ENCODE measurements at places on chromosomes 12 and 14.

DNA sequence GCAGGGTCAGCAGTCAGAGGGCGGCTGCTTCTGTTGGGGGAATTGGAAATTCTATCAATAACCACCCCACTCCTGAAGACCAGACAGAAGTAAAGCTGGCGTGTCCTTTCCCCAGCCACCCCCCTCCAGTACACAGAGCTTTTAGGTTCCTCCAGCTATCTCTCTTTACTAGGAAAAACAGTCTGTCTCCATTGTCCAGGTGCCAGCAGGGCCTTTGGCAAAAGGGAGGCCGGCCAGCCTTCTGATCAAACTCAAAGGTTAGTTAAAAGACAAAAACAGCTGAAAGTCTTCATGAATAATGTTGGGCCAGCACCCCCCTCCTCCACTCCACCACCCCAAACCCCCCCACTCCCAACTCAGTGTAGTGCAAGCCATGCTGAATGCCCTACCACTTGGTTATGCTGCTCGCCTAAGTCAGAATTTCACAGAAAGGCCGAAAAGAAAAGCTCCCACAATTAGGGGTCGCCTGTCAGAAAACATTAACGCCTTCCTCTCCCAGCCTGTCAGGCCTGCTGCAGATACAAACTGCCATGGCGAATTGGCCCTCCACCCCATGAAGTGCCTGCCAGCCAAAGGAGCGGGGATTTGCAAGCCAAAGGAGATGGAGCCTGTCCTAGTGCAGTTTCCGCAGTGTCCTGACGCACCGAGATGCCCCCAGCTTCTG, 8.9 kb downstream of the ASCL1 start:
- no peak for DNase-seq

- no peak for DNase-seq
These were observed 16.7 kb downstream of the CHST11 start for GRCh38 chr12:104473374-104473983.

DNA sequence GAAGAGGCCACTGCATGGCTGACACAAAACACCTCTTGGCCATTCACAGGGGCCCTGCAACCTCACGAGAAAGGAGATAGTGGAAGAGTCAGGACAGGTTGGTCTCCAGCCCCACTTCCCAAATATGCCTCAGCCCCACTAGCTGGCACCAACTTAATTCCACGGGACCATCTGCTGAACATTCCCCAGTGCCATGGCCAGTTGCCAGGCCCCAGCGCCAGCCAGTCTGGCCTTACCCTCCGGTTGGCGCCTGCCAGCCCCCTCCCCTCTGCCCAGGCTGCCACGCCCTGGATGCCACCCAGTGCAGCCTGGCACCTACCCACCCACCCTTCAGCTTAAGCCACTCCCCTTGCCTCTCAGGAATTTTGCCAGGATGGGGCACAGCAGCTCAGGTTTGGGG, 21.2 kb upstream of the HSPB8 start:
- no peak for DNase-seq

GRCh38 chr14:44963775-44964380, 1.9 kb downstream of the TOGARAM1 start:
- no peak for DNase-seq

- no peak for DNase-seq
These were observed 592.5 kb upstream of the USP15 start for GRCh38 chr12:61667676-61668075.

- DNase-seq = no peak
These were observed 40.9 kb downstream of the VWF start for GRCh38 chr12:6083601-6084000.

GRCh38 chr12:51863933-51864832, 15.7 kb upstream of the FIGNL2 start:
- DNase-seq = no peak

- no peak for DNase-seq
These were observed 50.8 kb upstream of the POC1B start for GRCh38 chr12:89576572-89577220.

GRCh38 chr14:102140027-102140749, 491 bp downstream of the WDR20 start:
- peak; percentile 13 for DNase-seq

- no peak for DNase-seq
These were observed 569 bp upstream of the RGS6 start for GRCh38 chr14:71931492-71932228.
